GM23248 (cell line): ENCODE measurements at places on chromosomes 16 and 17. TPM values are rescaled to one million over a fixed set of nuclear protein-coding genes. Genes with fewer than 3 reads are reported as not detected.

The SLC6A2 gene
- total RNA-seq, result not detected in 2 replicates

The NLGN2 gene
- 8.0 and 9.5 TPM in 2 replicates for total RNA-seq

The KRTAP9-9 gene
- not detected in 2 replicates for total RNA-seq

The TNFSF13 gene
- total RNA-seq, result 1.5 TPM in 1 of 2 replicates, not detected in the other

The KRT20 gene
- not detected in 2 replicates for total RNA-seq

The KRT25 gene
- total RNA-seq, result not detected in 2 replicates

The SYT17 gene
- not detected in 2 replicates for total RNA-seq

The KIF2B gene
- not detected in 2 replicates for total RNA-seq

The ZNF652 gene
- total RNA-seq, result 17.2 and 18.1 TPM in 2 replicates

The ALOX12 gene
- total RNA-seq, result not detected in 2 replicates

The MEIOC gene
- total RNA-seq, result not detected in 2 replicates

The STH gene
- total RNA-seq, result not detected in 2 replicates

DNA sequence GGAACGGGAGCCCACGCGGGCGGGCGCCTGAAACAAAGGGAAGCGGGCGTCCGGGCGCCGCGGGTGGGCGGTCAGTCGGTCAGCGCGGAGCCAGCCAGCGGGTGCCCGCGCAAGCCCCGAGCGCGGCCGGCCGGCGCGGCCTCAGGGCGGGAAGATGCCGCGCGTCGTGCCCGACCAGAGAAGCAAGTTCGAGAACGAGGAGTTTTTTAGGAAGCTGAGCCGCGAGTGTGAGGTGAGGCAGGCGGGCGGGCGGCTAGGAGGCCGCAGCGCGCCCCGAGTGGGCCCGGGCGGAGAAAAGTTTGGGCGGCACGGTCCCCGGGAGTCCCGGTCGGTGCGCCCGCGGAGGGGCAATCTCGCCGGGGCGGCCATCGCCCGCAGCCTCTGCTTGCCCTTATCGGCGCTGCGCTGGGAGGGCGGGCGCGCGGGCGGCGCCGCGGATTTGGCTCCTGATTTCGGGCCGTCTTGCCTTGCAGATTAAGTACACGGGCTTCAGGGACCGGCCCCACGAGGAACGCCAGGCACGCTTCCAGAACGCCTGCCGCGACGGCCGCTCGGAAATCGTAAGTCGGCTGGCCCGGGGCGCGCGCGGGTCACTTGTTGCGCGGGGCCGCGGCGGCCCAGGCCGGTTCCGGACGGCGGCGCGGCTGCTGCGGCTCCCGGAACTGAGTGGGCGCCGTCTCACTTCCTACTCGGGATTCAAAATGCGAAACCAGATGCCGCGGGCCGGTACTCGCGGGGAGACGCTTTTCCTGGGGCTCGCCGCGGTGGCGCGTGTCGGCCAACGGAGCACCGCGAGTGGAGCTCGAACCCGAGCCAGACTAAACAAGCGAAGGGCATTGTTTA is 526 bp downstream of the CBFB start:
- peaks cover 34% of the 10 kb centered on the region for H3K4me1 ChIP-seq
- peak overlapping the region; percentile 82 for H3K4me3 ChIP-seq
- H3K27ac ChIP-seq, result peak overlapping the region; percentile 91

DNA sequence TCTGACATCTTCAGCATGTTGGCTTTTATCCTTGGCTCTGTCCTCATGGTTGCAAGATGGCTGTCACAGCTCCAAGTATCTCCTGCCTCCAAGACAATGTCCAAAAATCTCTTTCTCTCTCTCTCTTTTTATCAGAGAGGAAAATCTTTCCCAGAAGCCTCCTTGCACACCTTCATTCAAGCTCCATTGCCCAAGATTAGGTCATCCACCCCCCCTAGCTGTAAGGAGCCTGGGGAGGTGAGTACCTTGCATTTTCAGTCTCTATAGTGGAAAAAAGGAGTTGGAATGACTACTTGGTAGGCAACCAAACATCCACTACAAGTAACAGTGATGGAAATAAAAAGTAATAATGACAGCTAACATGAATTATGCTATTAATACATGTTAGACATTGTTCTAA is 22.0 kb upstream of the NSMCE1 start:
- H3K36me3 ChIP-seq, result no peaks in the 10 kb centered on the region
- no peak overlapping the region for H3K27ac ChIP-seq
- H3K4me3 ChIP-seq, result no peak overlapping the region
- no peaks in the 10 kb centered on the region for H3K27me3 ChIP-seq

- no peaks in the 10 kb centered on the region for H3K4me1 ChIP-seq
- no peaks in the 10 kb centered on the region for H3K27me3 ChIP-seq
- DNase-seq, result no peak
- no peaks in the 10 kb centered on the region for H3K36me3 ChIP-seq
Measured at GRCh38 chr16:50279504-50279865, 13.1 kb downstream of the ADCY7 start.

DNA sequence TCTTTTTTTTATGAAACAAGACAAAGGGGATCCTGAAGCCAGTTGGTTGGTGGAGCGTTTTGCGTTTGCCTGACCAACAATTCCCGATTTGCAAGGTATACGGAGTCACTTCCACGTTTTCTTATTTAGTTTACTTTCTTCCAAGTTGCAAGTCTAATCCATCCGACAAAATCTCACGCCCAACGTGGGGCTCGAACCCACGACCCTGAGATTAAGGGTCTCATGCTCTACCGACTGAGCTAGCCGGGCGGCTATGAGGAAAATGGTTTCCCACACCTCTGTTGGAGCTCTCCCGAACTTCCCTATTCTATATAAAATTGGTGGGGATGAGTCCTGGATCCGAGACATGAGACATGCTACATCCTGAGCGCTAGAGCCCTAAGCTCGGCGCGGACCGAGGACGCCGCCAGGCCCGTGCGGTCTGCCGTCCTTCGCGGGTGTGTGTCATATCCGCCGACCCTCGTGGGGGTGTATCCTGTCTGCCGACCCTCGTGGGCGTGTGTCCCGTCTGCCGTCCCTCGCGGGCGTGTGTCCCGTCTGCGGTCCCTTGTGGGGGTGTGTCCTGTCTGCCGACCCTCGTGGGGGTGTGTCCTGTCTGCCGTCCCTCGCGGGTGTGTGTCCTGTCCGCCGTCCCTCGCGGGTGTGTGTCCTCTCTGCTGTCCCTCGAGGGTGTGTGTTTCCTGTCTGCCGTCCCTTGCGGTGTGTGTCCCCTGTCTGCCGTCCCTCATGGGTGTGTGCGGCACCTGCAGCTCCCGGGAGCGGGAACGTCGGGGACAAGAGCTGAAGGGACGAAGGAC is 22.6 kb downstream of the ZNF213 start:
- peak overlapping the region; percentile 87 for H3K4me3 ChIP-seq
- H3K27ac ChIP-seq, result peak overlapping the region; percentile 15; the same call in 1 of the 2 replicates
- DNase-seq, result peak; percentile 89

- H3K27ac ChIP-seq, result no peak within 1 kb of the TSS
- H3K4me3 ChIP-seq, result no peak within 1 kb of the TSS
- H3K36me3 ChIP-seq, result peaks cover 6% of the 10 kb centered on the region; the same call in 1 of the 2 replicates
- no peaks in the 10 kb centered on the region for H3K4me1 ChIP-seq
Measured at GRCh38 chr17:76307966-76308338, at the start of gene QRICH2. Gene QRICH2 (minus strand): TSS chr17:76308276. CDS start chr17:76307998, 278 bp downstream.

- no peaks in the 10 kb centered on the region for H3K27me3 ChIP-seq
- no peaks in the 10 kb centered on the region for H3K36me3 ChIP-seq
- H3K4me3 ChIP-seq, result peak overlapping the region; percentile 44
- peaks cover 47% of the 10 kb centered on the region for H3K4me1 ChIP-seq
- H3K27ac ChIP-seq, result peak overlapping the region; percentile 96
Measured at GRCh38 chr17:3890082-3890877, 2.6 kb downstream of the CAMKK1 start.

- peaks cover 34% of the 10 kb centered on the region for H3K36me3 ChIP-seq
- H3K4me1 ChIP-seq, result no peaks in the 10 kb centered on the region
- no peak overlapping the region for H3K4me3 ChIP-seq
- no peak for DNase-seq
- H3K27me3 ChIP-seq, result no peaks in the 10 kb centered on the region
Measured at GRCh38 chr16:23523876-23524385, 13.6 kb upstream of the GGA2 start.

- no peaks in the 10 kb centered on the region for H3K36me3 ChIP-seq
- H3K4me1 ChIP-seq, result no peaks in the 10 kb centered on the region
- no peak for DNase-seq
- H3K27me3 ChIP-seq, result peaks cover 37% of the 10 kb centered on the region
- H3K27ac ChIP-seq, result no peak overlapping the region
Measured at GRCh38 chr17:8056976-8057625, 18.2 kb downstream of the ALOX15B start.

- H3K4me3 ChIP-seq, result no peak overlapping the region
- no peaks in the 10 kb centered on the region for H3K4me1 ChIP-seq
- H3K36me3 ChIP-seq, result no peaks in the 10 kb centered on the region
- H3K27ac ChIP-seq, result no peak overlapping the region
- no peaks in the 10 kb centered on the region for H3K27me3 ChIP-seq
Measured at GRCh38 chr16:79407005-79407404, 193.5 kb downstream of the MAF start.

- DNase-seq, result no peak
- 0 out of 2 replicates have a peak, but pooled peaks cover 6% of the 10 kb centered on the region for H3K36me3 ChIP-seq
- H3K27ac ChIP-seq, result no peak overlapping the region
- H3K27me3 ChIP-seq, result no peaks in the 10 kb centered on the region
- H3K4me3 ChIP-seq, result no peak overlapping the region
- H3K4me1 ChIP-seq, result peaks cover 16% of the 10 kb centered on the region
Measured at GRCh38 chr17:17275971-17276370, 5.1 kb downstream of the COPS3 start.

DNA sequence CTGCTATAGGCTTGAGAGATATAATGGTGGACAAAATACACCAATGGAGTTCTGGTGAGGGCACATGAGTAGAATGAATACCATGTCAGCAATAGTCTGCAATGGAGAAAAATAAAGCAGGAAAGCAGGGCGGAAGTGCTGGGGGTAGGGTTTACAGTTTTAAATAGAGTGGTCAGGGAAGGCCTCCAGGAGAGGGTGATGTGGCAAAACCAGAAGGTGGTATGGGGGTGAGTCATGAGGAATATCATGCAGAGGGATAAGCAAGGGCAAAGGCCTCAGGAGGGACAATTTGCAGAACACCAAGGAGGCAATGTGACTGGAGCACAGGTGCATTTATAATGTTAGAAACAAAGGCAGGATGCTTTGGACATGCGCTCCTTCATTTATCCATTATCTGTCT is 102.0 kb downstream of the ITFG1 start:
- H3K27me3 ChIP-seq, result no peaks in the 10 kb centered on the region
- no peak overlapping the region for H3K4me3 ChIP-seq
- DNase-seq, result peak; percentile 26
- no peaks in the 10 kb centered on the region for H3K36me3 ChIP-seq
- H3K27ac ChIP-seq, result no peak overlapping the region
- H3K4me1 ChIP-seq, result no peaks in the 10 kb centered on the region

- no peak overlapping the region for H3K4me3 ChIP-seq
- DNase-seq, result no peak
- no peak overlapping the region for H3K27ac ChIP-seq
- H3K36me3 ChIP-seq, result no peaks in the 10 kb centered on the region
- peaks cover 15% of the 10 kb centered on the region for H3K4me1 ChIP-seq
- no peaks in the 10 kb centered on the region for H3K27me3 ChIP-seq
Measured at GRCh38 chr16:77856438-77857160, 68.2 kb downstream of the VAT1L start.

DNA sequence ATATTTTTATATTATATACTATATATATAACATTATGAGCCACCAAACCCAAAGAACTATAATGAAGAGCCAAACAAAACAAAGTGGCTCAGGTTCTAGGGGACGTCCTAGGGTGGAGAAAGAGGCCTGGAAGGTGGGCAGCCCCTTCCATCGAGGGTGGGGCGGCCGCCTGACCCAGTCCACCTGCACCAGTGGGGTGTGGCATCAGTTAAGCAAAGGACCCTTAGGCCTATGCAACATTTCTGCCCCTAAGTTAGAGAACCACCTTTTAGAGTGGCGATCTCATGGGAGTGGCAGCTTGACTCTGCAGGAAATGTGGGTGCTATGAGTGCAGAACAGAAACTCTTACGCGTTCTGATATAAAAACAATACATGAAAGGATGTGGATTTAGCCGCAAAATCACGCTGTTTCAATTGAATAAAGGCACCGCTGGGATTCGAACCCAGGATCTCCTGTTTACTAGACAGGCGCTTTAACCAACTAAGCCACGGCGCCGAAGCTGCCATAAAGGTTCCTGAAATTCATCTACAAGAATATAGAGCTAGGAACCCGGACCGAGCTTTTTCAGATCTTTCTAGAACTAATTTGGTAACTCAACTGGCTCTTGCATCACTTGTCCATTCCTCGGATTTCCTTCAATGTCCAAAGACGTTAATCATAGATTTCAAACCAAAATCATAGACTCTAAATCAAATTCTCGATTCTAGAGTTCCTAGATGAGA is 15.6 kb upstream of the AURKB start:
- DNase-seq, result peak; percentile 85
- H3K4me3 ChIP-seq, result peak overlapping the region; percentile 65
- peak overlapping the region; percentile 87 for H3K27ac ChIP-seq
- H3K27me3 ChIP-seq, result no peaks in the 10 kb centered on the region
- H3K36me3 ChIP-seq, result no peaks in the 10 kb centered on the region

- H3K4me1 ChIP-seq, result peaks cover 17% of the 10 kb centered on the region
- no peak overlapping the region for H3K27ac ChIP-seq
- no peaks in the 10 kb centered on the region for H3K36me3 ChIP-seq
- H3K27me3 ChIP-seq, result no peaks in the 10 kb centered on the region
- DNase-seq, result peak; percentile 67
Measured at GRCh38 chr17:36850790-36851189, 86.5 kb upstream of the LHX1 start.

- H3K36me3 ChIP-seq, result no peaks in the 10 kb centered on the region; the same call in 1 of the 2 replicates
- no peak overlapping the region for H3K4me3 ChIP-seq
- H3K27ac ChIP-seq, result no peak overlapping the region
- no peaks in the 10 kb centered on the region for H3K27me3 ChIP-seq
Measured at GRCh38 chr17:14205992-14206461, 30.6 kb downstream of the CDRT15 start.

DNA sequence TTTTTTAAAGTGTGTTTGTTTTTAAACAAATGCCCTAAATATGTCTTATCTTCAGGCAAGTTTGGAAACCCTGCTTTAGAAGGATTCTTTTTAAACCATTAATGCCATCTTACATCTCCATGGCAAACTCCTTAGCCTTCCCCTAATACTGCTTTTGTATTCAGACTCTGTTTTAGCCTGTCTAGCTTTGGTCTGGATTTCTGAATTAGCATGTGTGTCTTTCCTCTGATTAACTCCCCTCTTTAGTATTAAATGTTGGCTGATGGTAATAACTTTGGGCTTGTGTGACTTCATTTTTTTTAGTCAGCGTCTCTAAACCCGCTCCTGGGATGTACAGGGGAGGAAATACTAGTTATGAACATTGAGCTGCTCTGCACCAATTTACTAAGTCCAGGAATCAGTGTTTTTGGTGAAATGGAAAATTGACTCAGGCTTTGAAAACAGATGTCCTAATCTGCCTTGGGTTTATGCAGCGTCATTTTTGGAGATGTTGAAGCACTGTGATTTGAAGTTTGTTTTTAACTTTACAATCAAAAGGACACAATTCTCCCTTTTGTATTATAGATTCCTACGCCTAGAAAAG is 22.2 kb downstream of the WIPF2 start:
- H3K27ac ChIP-seq, result peak overlapping the region; percentile 14
- peaks cover 29% of the 10 kb centered on the region for H3K4me1 ChIP-seq
- no peaks in the 10 kb centered on the region for H3K27me3 ChIP-seq
- no peaks in the 10 kb centered on the region for H3K36me3 ChIP-seq

- no peaks in the 10 kb centered on the region for H3K36me3 ChIP-seq
- 0 out of 2 replicates have a peak, but pooled peaks cover 5% of the 10 kb centered on the region for H3K4me1 ChIP-seq
- H3K27ac ChIP-seq, result no peak overlapping the region
- peak; percentile 25 for DNase-seq
- peaks cover 17% of the 10 kb centered on the region; the same call in 1 of the 2 replicates for H3K27me3 ChIP-seq
Measured at GRCh38 chr16:48487287-48487686, 102.1 kb upstream of the SIAH1 start.

- DNase-seq, result no peak
- no peaks in the 10 kb centered on the region for H3K4me1 ChIP-seq
- no peaks in the 10 kb centered on the region for H3K36me3 ChIP-seq
- H3K4me3 ChIP-seq, result no peak overlapping the region
- H3K27me3 ChIP-seq, result no peaks in the 10 kb centered on the region; the same call in 1 of the 2 replicates
Measured at GRCh38 chr16:55392701-55393100, 68.7 kb downstream of the IRX6 start.

GRCh38 chr17:67656494-67657203 is 61.1 kb upstream of the NOL11 start:
- H3K4me3 ChIP-seq, result no peak overlapping the region
- DNase-seq, result no peak
- H3K27me3 ChIP-seq, result no peaks in the 10 kb centered on the region
- H3K36me3 ChIP-seq, result no peaks in the 10 kb centered on the region
- no peaks in the 10 kb centered on the region for H3K4me1 ChIP-seq
